ENCODE measurements at places on chromosomes 5 and 9.

GRCh38 chr9:33065157-33066076 lies 11.1 kb downstream of the SMU1 start:
- DNase-seq, result no peak

GRCh38 chr9:95947118-95947517 lies 71.6 kb downstream of the ERCC6L2 start:
- DNase-seq, result no peak

DNA sequence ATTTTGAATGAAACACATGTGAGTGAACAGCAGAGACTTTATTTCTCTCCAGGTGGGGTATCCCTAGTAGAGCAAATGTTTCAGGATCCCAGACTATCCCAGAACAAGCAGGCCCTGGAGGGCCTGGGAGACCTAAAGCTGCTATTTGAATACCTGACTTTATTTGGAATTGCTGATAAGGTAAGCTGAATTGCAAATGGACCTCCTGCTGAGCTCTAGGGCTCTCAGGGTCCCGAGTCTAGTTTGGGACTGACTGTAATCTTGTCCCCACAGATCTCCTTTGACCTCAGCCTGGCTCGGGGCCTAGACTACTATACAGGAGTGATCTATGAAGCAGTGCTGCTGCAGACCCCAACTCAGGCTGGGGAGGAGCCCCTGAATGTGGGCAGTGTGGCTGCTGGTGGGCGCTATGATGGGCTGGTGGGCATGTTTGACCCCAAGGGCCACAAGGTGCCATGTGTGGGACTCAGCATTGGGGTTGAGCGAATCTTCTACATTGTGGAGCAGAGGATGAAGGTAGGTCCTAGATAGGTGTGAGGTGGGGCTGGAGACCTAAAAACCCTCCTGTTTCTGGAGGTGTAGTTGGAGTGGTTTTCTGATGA lies 3.3 kb upstream of the ZMAT2 start:
- no peak for DNase-seq

- no peak for DNase-seq
Observed at GRCh38 chr9:94905606-94906005, 179.1 kb downstream of the AOPEP start.

DNA sequence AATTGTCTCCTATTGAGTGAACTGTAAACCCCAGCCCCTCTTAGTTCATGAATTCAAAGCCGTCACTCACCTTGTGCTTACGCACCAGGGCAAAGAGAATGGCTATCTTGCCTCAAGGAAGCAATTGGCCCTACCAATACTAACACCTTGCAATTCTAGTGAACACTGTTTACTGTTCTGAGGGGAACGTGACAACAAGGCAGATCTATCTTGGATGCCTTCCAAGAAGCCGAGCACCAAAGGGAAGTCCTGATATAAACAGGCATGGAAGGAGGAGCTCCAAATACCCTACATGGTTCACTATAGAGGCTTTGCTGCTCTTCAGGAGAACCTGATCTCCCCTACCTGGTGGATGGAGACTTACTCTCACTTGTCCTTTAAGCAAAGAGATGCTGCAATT lies 1.7 kb upstream of the PLPPR1 start:
- no peak for DNase-seq

DNA sequence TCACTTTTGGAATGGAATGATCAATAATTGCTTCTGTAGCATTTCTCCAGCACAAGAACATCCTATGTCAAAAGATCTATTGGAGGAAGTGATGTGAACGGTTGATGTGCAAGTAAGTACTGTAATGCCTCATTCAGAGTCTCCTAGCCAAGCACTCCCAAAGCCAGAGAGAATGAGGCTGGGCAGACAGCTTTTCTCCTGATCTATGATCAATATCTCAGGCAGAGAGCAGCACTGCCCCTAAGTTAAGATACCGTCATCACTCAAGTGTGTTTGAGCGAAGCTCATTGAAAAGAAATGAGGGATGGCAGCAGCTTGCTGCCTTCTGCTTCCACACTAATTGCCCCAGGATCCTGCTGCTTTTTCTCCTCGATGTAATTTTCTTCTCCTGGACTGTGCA lies 324.1 kb upstream of the GRAMD2B start:
- DNase-seq, result no peak

- no peak for DNase-seq
Observed at GRCh38 chr5:87103616-87104287, 163.9 kb upstream of the RASA1 start.

GRCh38 chr5:113059232-113060040 lies 82.8 kb downstream of the DCP2 start:
- no peak for DNase-seq

DNA sequence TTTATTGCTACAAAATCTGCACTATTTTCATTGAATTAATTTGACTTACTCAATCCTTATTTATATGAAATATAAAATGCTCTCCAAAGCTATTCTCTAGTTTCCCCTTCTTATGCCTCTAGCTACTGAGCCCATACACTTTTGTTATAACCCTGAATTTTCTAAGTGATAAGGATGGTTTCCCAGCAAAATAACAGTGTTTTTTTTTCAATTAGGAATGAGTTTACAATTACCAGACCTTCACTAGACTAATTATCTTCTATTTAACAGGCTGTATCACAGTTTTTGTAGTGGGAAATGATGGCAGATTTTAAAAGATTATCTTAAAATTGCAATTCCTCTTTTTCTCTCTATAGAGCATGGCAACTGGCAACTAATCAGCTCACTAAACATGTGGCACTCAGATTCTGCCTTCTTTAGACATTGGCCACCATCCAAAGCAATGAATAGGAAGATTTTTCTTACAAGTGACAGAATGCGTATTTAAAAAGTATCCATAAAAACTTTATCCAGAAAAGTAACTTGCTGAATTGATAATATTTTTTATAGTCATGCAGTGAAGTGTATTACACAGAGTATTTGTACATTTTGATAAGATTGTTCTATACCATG lies 585.7 kb upstream of the ZNF608 start:
- no peak for DNase-seq

- DNase-seq, result no peak
Observed at GRCh38 chr5:72366324-72366976, 46.3 kb downstream of the PTCD2 start.

DNA sequence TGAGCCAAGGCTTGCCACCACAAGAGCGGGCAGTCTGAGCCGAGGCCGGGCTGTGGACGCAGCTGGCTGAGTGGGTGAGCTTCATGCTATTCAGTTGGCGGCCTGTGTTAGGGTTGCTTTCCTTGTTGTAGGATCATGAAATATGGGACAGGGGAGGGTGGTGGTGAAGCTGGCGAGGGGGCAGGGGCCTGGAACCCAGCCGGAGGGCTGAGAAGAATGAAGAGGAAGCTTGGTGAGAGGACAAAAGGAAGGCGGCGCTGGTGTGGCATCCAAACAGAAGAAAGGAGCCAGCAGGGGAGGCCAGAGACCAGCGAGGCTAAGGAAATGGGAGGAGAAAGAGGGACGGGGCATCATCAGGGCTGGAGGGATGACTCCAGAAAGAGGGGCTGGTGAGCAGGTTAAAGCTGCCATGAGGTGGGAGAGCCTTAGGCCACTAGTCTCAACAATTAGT lies 18.3 kb downstream of the RALGPS1 start:
- DNase-seq, result no peak

GRCh38 chr9:2717385-2717784 lies at the start of gene KCNV2:
Gene KCNV2 (plus strand): TSS chr9:2717510. CDS start chr9:2717740, 230 bp downstream.
- no peak for DNase-seq

- peak; percentile 51 for DNase-seq
Observed at GRCh38 chr5:133930061-133930812, 38.2 kb downstream of the C5orf15 start.

- no peak for DNase-seq
Observed at GRCh38 chr9:96236854-96237550, 65.0 kb downstream of the HSD17B3 start.

DNA sequence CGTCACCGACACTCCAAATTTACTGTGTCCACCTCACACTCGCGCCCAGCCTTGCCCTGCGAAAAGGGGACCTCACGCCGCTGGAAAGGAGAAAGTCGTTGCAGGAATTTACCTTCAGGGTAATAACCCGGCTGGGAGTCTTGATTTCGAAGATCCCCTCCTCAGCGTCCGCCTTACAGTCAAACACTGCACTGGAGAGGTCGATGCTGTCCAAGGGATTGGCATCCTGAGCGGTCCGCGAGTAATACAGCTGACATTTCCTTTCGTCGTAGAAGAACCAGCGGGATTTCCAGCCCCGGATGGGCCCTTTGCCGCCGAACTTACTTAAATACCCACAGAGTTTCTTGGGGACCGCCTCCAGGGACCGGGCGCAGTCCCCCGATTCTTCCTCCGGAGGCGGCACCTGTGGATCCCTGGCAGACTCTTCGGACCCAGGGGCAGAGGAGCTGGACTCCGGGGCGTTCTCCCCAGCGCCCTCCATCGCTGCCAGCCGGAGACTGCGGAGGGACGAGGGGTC lies 330 bp downstream of the TBC1D2 start:
- no peak for DNase-seq

All from activated CD8-positive, alpha-beta memory T cell treated with anti-CD3 and anti-CD28 coated beads for 48 hours (primary cell).